NK-92 treated with Interleukin-12 subunit alpha and Interleukin-12 subunit beta, amount 100 ng/mL, for 24 hours (cell line): ENCODE measurements at places on chromosomes 3 and 15.

DNA sequence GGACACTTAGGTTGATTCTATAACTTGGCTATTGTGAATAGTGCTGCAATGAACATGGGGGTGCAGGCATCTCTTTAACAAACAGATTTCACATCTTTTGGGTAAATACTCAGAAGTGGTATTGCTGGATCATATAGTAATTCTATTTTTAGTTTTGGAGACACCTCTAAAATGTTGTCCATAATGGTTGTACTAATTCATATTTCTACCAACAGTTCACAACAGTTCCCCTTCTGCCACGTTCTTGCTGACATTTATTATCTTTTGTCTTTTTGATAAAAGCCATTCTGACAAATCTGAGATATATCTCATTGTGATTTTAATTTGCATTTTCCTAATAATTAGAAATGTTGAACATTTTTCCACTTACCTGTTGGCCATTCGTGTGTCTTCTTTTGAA, 19.5 kb downstream of the CX3CR1 start:
- no peak for DNase-seq

- DNase-seq: no peak
These were observed 37.6 kb downstream of the GBE1 start for GRCh38 chr3:81723732-81724313.

DNA sequence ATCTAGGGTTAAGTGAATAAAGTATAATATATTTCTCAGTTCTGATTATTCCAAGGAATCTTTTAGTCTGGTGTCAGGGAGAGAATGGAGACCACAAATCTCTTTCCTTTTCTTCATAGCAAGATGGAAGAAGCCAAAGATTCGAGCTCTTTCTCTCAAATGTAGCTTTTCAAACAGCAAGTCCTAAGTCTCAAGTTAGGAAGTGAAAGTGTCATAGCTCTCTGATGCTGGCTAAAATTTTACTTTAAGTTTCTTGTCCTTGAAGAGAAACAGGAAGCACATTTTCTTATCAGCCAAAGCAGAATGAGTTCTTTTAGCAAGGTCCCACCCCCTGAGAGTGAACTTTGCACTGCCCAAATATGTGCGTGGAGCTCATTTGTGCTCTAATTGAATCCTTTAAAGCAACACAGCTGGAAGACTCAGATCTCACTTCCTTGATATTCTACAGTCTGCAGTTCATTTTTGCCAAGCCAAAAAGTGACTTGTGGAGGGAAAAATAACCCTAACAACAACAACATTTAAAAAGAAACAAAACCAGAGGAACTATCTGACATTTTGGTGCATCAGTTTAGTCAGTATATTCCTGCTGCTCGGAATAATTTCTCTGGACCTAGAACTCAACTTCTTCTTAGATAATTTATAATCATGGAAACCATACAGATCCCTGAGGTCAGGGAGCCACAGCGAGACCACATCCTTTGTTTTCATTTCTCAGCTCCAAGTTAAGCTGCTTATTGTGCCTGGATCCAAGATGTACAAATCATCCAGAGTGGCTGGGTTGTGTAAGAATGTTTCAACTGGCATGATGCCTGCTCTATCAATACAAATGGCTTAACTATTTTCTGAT, 238.7 kb upstream of the P2RY1 start:
- DNase-seq: no peak

GRCh38 chr3:191216510-191216909, 17.5 kb downstream of the OSTN start:
- DNase-seq: no peak

DNA sequence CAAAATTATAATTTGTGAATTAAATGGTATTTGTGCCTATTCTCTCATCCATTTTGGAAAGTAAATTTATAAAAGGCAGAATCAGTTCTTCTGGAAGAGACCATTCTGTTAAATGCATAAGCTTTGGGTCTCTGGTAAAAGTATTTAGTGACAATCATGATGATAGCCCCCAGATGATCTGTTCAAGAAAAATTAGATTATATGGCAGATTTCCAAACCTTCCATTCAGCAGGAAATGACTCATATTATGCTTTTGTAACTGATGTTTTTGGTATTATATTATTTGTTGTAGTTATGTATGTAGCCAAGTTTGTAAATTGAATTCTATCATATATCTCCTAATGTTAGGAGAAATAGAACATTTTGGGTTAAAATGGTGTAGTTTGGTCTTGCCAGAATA, 340.8 kb upstream of the DPH6 start:
- DNase-seq: no peak

DNA sequence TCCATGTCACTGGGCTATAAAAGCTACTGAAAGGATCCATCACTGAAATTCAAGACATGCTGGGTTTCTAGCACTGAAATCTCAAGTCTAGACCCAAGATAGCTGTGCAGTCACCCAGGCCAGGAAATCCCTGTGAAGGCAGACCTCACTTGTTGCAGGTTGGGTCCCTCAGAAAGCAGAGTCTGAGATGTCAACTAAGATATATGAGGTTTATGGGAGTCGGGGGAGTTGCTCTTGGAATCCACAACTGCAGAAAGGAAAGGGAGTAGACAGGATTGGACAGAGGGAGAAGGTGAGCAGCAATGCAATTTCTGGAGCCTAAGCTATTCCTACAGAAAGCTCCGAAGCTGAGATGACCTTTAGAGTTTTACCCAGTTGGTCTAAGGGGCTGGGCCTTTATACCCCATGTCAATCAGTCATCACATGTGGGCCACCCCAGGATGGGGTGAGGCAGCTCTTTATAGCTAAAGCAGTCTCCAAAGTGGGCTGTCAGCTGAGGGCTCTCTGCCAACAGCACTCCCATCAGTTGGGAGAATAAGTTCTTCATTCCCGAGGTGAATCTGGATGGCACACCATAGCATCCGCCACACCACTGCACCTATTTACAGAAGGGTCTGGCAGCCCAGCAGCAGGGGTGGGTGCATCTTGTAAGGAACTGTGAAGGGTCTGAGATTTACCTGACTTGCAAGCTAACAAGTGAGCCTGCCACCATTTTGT, 52.3 kb upstream of the ACVR2B start:
- DNase-seq: no peak

- no peak for DNase-seq
These were observed 313.5 kb downstream of the PYDC2 start for GRCh38 chr3:191774485-191774884.

DNA sequence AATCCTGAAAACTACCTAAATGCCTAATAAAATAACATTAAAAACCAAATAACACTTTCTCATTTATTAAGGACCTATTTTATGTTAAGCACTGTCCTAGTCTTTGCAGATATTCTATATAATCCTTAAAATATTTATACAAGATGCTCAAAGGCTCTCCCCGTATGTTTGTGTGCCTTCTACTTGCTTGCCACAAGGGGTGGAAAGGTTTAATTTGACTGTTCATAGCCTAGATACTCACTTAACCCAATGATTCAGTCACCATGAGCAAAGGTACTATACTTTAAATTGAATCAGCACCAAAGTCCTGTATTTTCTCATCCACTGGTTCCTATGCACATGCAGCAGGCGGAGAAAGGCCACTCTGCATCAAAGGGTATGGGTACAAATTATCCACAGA, 32.0 kb downstream of the LSAMP start:
- no peak for DNase-seq

DNA sequence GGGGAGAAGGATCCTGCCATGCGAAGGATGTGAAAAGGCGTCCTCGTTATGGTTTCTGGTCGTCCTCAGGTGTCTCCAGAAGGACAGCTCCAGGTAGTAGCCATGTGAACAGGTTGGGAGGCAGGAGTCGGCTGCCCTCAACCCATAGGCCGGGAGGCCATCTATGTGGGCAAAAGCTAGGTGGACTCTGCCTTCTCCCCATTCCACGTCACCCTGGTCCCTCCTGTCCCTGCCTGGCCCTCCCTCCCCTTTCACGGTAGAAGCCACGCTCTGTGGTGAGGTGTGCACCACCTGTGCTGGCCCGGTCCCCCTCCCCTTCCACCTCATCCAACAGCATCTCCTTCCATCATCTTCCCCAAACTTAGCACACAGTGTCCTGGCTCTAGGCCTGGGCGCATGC, 16.3 kb downstream of the ITIH3 start:
- no peak for DNase-seq

GRCh38 chr15:74397239-74398068, 30.0 kb upstream of the CYP11A1 start:
- no peak for DNase-seq

DNA sequence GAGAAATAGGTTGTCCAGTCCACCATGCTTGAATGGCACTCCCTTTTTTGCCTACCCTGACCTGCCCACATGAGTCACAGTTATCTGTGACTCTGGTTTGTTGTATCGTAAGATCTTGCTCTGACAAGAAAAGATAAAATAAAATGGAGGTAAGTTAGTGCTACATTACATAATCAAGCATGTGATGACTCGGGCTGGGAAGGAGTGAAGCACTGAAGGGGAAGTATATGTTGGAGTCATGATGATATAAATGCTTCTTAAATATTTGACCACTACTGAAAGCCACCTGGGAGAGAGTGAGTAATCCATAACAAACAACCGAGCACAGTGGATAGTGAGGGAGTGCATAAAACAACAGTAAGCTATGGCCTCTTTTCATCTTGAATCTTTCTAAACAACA, 124.4 kb downstream of the SHOX2 start:
- no peak for DNase-seq

DNA sequence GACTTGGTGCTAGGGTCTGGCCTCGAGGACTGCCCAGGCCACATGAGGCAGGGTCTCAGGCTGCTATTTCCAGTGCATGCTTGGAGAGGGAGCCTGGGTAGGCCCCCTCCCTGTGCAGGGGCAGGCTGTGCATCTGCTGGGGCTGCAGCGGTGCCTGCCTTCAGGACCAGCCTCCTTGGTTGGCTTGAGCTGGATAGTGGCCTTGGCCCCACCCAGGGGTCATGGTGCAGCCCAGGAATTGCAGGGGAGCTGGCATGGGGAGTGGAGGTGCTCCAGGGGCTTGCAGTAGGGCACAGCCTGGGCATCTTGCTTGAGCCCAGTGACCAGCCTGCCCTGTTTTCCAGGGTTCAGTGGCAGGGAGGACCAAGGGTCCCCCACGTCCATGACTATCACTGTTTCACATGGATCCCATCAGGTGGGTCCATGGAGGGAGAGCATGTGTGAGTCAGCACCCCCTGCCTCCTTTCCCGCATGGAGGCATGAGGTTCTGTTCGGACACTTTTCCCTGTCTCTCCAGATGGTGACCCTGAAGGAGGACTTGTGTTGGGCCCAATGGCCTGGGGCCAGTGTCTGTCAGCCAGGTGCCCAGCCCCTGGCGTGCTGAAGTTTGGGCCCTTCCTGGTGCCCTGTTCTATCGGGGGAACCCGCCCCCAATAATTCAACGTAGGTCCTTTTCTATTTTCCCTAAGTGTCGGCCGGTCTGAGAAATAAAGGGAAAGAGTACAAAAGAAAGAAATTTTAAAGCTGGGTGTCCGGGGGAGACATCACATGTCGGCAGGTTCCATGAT, 218.6 kb downstream of the SNRPN start:
- no peak for DNase-seq

DNA sequence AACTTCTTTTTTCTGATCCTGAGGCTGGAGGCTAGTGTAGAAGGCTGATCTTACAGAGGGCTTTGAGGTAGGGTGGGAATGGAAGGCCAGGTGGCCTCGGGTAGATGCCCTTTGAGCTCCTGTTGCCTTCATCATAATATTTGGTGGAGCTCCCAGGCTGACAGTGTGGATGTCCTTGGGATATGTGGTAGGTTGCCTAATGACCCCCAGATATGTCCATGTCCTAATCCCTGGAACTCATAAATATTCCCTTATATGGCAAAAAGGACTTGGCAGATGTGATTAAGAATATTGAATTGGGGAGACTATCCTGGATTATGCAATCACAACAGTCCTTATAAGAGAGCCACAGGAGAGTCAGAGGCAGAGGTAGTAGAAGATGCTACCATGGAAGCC, 5.5 kb downstream of the ADAMTSL3 start:
- no peak for DNase-seq

- peak; percentile 10 for DNase-seq
These were observed 18.8 kb downstream of the ATG7 start for GRCh38 chr3:11290743-11291680.

DNA sequence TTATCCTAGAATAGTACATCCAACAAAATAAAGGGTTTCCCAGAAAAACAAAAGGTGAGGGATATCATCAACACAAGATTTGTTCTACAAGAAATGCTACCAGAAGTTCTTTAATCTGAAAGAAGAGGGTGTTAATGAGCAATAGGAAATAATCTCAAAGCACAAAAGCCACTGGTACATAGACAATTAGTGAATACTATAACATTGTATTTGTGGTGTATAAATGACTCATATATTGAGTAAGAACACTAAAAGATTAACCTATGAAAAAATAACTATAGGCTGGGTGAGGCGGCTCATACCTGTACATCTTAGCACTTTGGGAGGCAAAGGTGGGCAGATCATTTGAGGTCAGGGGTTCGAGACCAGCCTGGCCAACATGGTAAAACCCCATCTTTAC, 210.2 kb upstream of the SLITRK3 start:
- DNase-seq: no peak

GRCh38 chr15:96333131-96334016, 2.9 kb downstream of the NR2F2 start:
- DNase-seq: no peak

GRCh38 chr3:52379610-52380009, 63.5 kb downstream of the DNAH1 start:
- DNase-seq: no peak

DNA sequence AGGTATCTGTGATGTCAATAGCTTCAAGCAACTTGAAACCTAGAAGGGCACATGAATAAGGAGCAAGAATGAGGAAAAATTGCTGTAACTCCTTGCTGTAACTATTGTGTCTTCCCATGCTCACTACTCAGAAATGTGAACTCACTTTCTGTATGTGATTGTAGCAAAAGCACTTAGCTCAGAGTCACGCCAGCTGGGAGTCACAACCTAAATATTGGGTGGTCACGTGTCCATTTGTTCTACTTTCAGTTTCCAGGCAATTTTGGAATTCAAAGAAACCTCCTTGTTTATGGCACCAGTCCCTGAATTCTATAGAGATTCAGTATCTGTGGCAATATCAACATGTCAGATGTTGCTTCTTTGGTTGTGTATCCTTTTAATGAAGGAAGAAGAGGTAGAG, 241.6 kb upstream of the AZI2 start:
- DNase-seq: no peak

DNA sequence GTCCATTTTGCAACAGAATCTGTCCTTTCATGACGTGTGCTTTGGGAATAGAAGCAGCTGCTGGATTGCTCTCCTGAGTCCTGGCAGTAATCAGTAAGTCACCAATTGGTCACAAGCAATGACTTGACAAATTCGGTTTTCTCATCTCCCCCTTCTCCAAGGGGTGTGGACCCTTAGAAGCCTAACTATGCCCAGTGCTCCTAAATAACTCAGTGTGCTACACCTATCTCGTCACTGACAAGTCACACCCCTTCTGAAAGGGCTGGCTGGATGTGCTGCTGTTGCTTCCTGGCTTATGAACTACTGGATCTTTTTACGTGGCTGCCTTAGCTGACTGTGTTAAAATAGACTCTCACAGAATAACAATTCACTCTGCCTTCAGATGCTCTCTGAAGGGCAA, 1351.5 kb downstream of the ZPLD1 start:
- no peak for DNase-seq

- DNase-seq: no peak
These were observed 1.1 kb downstream of the ATP10A start for GRCh38 chr15:25862071-25862471.

GRCh38 chr3:134699141-134699711, 48.4 kb upstream of the KY start:
- DNase-seq: no peak
